ENCODE measurements at places on chromosomes 4 and X.

GRCh38 chr4:159298502-159298901, 195.6 kb downstream of the RAPGEF2 start:
- DNase-seq = peak; percentile 91

DNA sequence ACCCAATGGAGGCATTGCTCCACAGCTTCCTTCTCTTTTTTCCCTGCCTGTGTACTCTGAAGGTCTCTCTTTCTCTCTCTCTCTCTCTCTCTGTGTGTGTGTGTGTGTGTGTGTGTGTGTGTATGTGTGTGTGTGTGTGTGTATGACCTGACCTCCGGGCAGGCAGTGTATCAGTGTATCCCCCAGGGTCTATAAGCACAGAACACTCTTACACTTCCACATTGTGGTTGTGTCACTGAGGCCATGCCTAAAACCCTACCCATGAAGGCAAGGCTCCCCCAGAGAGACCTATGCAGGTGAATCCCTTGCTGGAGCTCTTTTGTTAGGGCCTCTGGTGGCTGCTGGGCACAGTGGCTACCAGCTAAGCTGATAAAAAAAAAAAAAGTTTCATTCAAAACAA, 300.4 kb upstream of the BMP3 start:
- no peak for DNase-seq

GRCh38 chr4:121564840-121565375, 131.9 kb downstream of the ANXA5 start:
- DNase-seq = peak; percentile 52

DNA sequence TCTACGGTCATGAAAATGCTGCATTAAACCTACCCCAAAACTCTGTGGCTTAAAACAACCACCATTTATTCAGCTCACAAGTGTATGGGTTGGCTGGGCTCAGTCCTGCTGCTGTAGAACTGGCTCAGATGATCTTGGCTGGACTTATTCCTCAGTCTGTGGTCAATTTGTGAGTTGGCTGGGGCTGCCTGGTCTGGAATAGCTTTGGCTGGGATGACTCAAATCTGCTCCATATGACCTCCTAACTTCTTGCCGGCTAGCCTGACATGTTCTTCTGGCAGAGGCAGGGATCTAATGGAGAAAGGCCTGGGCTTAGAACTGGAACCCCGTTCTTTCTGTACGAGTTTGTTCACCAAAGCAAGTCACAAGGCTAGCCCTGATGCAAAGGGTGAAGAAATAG, 71.7 kb downstream of the CFAP299 start:
- DNase-seq = peak; percentile 79

GRCh38 chrX:30577362-30577991, at the start of gene TASL:
Gene TASL (minus strand): TSS chrX:30577766. CDS start chrX:30560355, 17,411 bp downstream.
- DNase-seq = no peak

- DNase-seq = peak; percentile 28
These were observed 558.9 kb downstream of the SPOCK3 start for GRCh38 chr4:166675411-166675810.

- DNase-seq = no peak
These were observed 9.4 kb upstream of the CLDN34 start for GRCh38 chrX:9957743-9958142.

GRCh38 chr4:19735012-19735411, 516.7 kb upstream of the SLIT2 start:
- peak; percentile 36 for DNase-seq

GRCh38 chr4:150237110-150237872, 159.0 kb downstream of the DCLK2 start:
- peak; percentile 99 for DNase-seq

- DNase-seq = no peak
These were observed 38.6 kb downstream of the EVC start for GRCh38 chr4:5749568-5749967.

- no peak for DNase-seq
These were observed 161.6 kb upstream of the NWD2 start for GRCh38 chr4:37082912-37083311.

DNA sequence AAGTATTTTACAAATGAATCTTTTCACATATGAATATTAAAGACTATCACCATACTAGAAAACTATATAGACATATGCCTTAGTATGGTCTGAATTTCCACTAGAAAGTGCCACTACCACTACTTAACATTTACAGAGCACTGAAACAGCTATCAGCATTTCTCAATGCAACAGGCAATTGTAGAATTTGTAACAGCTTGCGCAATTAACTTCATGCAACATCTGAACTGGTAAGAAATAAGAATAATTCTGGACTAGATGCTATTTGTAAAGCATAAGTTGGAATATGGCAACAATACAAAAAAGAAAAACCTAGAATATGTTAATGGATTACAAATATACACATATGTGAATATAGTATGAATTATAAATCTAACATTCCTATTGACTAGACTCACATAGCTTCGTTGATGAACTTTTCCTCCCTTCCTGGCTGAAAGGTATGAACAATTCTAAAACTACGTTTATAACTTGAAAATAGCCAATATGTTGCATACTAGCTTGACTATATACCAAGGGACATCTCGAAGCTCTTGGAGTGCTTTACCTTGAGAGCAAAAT, 82.0 kb downstream of the ATP8A1 start:
- no peak for DNase-seq

- no peak for DNase-seq
These were observed 51.7 kb downstream of the SLC7A11 start for GRCh38 chr4:138190452-138190858.

DNA sequence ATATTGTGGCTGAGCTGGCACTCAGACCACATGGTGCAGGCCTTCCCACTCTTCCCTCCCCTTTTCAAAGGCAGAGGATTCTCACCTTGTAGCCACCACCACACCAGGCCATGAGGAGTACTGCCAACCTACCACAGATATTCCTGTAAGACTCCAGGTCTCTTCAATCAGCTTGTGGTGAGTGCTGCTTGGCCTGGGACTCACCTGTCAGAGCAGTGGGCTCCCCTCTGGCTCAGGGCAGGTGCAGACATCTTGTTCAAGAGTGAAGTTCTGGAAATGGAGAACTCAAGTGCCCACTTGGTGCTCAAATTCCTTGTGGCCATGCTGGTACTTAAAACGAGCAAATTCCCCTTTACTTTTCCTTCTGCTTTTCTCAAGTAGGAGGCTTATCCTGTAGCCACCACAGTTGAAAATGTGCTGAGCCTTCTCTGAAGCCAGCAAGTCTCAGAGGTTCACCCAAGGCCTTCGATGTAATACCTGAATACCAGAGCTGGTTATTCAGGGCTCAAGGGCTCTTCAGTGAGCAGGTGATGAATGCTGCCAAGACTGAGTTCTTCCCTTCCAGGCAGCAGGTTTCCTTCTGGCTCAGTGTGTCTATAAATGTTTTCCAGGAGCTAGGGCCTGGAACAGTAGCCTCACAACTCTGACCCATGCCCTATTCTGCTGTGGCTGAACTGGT, 212.9 kb downstream of the TEX13C start:
- no peak for DNase-seq

DNA sequence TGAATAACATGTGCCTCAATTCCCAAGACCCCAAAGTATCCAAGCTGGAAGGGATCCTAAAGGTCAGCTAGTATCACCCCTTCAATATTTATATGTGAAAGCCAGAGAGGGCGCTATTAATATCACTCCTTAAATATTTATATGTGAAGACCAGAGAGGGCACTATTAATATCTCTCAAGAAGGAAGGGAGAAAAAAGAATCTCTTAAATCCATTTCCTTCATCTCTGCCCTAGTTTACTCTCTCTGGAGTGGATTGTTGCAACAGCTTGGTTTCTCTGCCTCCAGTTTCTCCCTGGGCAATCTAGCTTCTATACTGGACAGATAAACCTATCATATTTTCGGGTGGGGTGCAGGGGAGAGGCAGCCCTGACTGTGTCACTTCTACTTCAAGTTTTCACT, 31.6 kb upstream of the MSN start:
- DNase-seq = no peak

- DNase-seq = no peak
These were observed 7.2 kb upstream of the MPP1 start for GRCh38 chrX:154812341-154813101.

DNA sequence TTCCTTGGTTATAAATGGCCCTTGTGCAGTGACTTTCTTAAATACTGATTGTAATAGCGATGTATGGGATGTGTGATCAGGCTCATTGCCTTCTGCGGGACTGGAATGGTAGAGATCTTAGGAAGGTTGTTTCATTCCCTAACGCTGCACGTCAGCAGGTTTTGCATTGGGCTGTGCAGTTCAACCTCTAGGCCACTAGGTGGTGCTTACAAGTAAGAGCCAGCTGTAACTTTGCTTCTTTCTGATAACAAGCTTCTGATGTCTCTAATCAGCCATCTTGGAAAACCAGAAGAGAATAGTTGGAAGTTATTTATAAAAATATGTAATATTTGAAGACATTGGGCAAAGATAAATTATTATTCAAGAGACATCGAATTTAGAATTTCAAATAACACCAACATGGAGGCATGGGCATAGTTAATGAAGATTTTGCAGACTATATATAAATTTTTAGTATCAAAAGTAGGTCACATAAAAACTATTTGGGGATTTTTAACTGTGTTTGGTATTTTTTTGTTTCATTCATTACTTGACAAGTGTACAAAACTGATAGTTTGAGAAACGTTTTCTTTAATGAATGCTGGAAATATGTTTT, 339.7 kb upstream of the PCDH7 start:
- DNase-seq = peak; percentile 7

DNA sequence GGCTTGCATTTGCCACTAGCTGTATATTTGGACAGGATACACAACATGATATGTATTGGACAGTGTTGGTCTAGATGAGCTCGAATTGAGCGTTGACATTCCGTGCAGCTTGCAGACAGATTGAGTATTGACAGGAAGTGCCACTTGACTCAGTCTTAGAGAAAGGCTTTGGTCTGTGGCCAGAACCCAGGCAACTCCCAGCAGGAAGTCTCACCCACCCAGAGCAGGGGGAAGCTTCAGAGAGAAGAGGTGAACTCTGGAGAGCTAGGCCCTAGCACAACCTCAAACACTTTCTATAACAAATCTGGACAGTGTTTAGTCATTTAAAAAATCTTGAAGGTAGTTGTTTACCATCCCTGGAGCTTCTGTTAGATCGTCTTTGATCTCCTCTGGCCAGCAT, 280.5 kb downstream of the FBXW7 start:
- DNase-seq = peak; percentile 44

DNA sequence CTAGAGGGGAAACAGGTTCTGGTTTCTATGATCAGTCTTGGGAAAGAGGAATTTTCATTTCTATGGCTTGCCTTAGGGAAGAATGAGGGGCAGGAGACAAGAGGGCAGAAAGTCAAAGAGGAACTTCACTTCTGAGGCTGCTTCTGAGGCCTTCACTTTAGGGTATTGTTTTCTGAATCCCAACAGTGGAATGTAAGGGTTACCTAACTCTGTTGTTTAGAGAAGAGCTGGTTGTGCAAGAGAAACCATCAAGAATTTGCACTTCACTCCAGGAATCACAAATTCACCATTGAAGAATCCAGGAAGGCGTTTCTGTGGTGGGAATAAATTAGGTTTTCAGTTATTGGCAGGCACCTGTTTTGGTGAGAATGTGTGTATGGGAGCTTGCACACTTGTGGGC, 126.7 kb upstream of the AMOT start:
- DNase-seq = no peak

- peak; percentile 58 for DNase-seq
These were observed 773 bp upstream of the VMA21 start for GRCh38 chrX:151396042-151396824.

DNA sequence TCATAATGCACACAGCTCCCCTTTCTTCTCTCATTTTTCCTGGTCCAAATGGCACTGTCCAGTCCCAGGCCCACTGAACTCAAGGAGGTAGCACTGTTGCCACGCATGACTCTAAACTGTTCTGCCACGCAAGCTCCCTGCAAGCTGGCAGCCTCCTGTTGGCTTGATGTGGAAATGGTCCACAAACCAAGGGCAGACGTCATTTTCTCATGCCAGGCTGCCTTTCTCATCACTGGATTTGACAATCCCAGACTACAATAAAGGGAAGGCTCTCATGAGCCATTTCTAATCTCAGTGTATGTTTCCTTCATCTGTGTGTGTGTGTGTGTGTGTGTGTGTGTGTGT, 22.4 kb downstream of the OTOP1 start:
- DNase-seq = no peak

DNA sequence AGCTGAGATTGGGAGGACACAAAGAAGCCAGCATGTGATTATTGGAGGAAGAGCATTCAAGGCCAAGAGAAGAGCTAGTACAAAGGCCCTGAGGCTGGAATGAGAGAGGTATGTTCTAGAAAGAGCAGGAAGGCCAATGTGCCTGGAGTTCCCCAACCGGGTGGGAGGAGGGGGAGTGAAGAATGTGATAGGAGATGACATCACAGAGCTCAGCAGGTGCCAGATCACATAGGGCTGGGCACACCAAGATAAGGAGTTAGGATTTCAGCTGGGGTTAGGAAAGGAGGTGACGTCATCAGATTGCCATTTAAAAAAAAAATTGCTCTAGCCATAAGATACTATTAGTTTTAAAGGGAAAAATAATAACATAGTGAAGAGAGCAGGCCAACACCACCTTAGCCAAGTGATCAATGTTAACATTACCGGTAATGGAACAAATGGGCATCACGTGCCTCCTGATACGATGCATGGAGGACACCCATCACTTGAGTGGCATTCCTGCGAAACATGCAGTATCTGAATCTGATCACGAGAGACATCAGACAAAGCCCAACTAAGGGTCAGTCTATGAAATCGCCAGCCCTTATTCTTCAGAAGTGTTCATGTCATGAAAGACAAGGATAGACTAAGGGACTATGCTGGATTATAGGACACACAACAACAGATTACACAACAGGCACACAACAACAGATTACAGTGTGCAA, 344.3 kb downstream of the BCOR start:
- DNase-seq = peak; percentile 46

- no peak for DNase-seq
These were observed at the start of gene GPR50 for GRCh38 chrX:151176231-151176750. Gene GPR50 (plus strand): TSS chrX:151176584. CDS start chrX:151176722, 138 bp downstream.

- no peak for DNase-seq
These were observed 293.1 kb downstream of the TRIML1 start for GRCh38 chr4:188432328-188432727.

GRCh38 chrX:9525511-9526248, 60.8 kb downstream of the TBL1X start:
- DNase-seq = no peak

DNA sequence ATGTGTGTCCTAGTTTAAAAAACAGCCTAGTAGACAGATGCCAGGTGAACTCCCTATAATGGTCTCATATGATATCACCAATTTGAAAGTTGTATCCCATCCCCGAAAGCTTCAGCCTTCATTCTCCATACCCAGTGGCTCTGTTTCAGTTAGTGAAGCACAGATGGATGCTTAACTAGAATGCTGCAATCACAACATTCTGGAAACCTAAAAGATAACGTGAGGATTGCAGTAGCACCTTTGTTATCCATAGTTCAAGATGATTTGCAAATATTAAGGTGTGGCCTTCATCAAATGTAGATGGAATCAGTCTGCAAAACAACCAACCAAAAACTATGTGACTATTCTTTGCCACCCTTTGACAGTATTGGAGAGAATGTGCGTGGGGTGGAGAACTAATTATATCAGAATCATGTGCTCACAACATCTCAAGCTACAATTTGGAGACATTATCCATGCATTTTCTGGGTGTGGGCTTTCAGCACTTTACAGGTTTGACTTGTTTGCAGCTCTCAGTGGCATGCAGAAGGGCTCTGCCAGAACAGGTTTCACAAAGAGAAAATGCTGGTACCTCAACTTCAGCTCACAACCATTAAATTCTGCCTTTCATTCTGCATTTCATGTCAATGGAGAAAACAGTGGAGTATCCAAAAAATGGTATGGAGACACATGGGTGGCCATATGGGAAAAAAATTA, 18.3 kb upstream of the PPID start:
- DNase-seq = no peak

GRCh38 chr4:75723163-75724065, 963 bp upstream of the USO1 start:
- peak; percentile 61 for DNase-seq

Measured in EH (cell line).